ENCODE measurements at places on chromosomes 1 and 21.

GRCh38 chr21:45102391-45102932 lies 28.1 kb downstream of the ADARB1 start:
- no peak for DNase-seq

DNA sequence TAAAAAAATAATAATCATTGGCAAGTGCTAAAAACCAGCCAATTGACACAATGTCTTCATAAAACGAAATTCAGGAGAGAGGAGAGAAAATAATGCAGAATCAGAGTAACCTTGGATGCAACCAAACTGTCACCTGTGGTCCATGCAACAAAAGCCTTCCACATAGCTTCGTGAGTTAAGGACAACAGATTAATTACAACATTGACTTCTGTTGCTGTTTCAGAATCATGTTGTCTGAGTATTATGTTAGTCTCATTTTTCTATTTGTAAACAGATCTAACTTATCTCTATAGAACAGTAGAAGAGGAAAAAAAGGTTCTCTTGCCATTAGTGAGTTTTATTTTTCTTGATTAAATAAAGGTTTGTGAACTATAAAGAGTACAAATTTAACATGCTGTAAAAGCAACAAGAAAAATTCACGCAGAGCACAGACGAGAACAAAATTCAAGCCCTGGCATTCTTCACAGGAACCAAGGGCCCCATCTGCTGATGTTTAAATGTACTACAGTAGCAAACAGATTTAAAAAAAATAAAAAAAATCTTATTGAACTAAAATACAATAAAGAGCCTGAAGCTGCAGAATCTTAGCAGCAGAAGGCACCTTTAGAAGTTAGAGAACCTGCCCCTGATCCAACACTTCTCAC lies 381.1 kb upstream of the PKN2 start:
- DNase-seq: no peak

GRCh38 chr1:186566140-186566855 lies 105.4 kb upstream of the PDC start:
- no peak for DNase-seq

- no peak for DNase-seq
These were observed 69.0 kb downstream of the MAGI3 start for GRCh38 chr1:113459279-113459678.

GRCh38 chr1:14826172-14826636 lies 227.7 kb downstream of the KAZN start:
- no peak for DNase-seq

DNA sequence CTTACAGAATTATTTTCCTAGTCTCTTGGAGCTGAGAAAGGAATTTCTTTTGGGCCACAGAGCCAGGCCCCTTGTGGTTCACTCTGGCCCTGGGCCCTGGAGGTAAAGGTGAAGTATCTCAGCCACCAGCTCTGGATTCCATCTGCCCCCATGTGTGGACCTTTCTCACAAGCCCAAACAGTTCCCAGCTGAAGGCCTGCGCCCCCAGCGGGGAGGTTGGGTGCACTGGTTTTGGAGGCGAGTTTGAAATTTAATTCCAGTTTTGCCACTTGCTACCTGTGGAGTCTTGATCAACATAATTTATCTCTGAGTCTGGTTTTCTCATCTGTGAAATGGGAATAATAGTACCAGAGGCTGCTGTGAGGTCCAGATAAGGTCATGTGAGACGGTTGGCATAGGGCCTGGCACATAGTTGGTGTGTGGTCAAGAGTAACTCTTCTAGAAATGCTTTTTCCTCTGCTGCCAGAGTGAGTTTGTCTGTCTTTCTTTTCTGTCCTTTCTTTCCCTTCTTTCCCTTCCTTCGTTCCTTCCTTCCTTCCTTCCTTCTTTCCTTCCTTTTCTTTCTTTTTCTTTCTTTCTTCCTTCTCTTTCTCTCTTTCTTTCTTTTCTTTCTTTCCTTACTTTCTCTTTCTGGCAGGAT lies 6.1 kb downstream of the AGTRAP start:
- DNase-seq: no peak

GRCh38 chr1:212692774-212693644 lies 6.6 kb downstream of the BATF3 start:
- DNase-seq: no peak

- no peak for DNase-seq
These were observed 22.6 kb upstream of the FAM89A start for GRCh38 chr1:231062500-231063270.

- DNase-seq: no peak
These were observed 16.5 kb upstream of the BATF3 start for GRCh38 chr1:212716161-212716560.

Measured in activated CD4-positive, alpha-beta T cell treated with anti-CD3 and anti-CD28 coated beads, Interleukin-2, amount 10 ng/mL, durations not matched to agents 7 days and 5 days (primary cell).